ENCODE measurements at places on chromosomes 16 and 17.

GRCh38 chr17:1385861-1386260 is 14.2 kb downstream of the YWHAE start:
- DNase-seq, result no peak

- DNase-seq, result no peak
Observed at GRCh38 chr16:51150165-51150887, 744 bp downstream of the SALL1 start.

GRCh38 chr17:17231621-17232302 is 5.2 kb downstream of the FLCN start:
- DNase-seq, result no peak

DNA sequence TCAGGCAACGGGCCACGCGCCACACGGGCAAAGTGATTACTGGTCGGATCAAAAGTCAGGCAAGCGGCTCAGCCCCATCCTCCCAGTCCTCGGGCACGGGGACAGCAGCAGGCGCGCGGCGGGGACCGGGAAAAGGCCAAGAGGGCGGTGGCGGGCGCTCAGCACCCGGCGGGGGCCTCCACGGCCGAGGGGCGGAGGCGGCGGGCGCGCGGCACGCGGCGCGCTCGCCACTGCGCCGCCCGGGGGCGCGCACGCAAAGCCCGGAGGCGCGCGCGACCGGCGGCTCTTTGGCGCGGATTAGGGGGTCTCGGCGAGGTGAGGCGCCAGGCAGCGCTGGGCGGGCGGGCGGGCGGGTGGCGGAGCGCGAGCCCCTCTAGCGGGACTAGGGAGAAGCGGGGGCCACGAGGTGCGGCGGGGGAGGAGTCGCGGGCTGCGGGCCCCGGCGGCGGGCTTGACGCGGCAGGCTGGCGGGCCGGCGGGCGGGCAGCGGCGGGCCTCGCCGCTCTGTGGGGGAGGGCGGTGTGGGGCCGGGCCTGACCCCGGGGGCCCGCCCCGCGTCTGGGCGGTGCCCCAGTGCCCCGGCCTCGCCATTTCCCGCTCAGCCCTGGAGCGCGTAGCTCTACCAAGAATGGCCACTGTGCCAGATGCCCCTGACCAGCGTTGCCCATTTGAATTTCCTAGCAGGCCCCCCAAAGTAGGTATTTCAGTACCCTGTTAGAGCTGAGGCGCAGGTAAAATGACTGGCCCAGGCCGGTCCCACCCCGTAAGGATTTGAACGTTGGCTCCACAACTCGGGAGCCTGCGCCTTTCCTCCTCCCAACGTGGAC is at the start of the genes ACACA and TADA2A:
ACACA (minus strand) TSS at position 202 of the 827 bp plus-strand sequence. CDS start 537 bp downstream, outside the sequence.
TADA2A (plus strand) TSS at position 252 of the 827 bp plus-strand sequence. CDS start 4,480 bp downstream, outside the sequence.
- peak; percentile 78 for DNase-seq

- no peak for DNase-seq
Observed at GRCh38 chr17:82577300-82577699, 57.8 kb downstream of the FOXK2 start.

DNA sequence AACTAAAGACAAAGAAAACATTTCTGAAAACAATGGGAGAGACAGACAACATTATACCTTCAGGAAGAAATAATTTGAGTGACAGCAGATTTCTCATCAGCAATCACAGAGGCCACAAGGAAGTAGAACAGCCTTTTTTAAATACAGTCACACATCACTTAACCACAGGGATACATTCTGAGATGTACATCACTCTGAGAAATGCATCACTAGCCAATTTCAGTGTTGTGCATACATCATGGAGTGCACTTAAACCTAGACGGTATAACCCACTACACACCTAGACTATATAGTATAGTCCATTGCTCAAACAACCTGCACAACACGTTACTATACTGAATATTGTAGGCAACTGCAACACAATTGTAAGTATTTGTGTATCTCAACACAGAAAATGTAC is 24.9 kb upstream of the ALOX12 start:
- DNase-seq, result no peak

DNA sequence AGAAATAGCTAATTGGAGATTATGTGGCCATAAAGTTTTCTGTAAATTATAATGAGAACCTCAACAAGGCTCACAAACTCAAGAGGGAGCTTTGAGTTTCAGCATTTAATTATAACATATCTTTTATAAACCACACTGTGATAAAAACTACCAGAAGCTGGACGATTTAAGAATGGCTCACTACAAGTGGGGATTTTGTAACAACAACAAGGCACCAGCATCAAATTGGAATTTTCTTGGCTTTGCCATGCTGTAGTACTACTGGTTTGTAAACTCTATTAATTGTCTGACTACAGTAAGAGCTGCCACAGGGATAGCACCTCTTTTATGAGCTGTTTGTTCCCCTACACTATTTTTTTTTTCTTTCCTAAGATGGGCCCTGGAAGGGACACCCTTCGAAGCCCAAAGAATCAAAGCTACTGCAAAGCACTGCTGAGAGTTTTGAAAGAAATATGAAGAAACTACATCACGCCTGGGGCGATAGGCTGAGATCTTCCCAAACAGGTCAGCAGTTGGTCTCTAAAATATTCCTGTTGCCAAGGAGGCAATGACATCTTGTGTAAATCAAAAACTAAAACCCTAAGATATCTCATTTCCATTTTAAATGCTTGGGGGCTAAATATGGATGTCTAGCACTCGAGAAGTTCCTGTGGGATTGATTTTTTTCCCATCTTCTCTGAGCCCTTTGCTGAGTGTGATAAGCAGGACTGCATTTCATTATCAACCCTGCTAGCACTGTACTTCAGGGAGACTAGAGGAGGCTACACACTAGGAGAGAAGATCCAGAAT is 40.9 kb downstream of the SKAP1 start:
- no peak for DNase-seq

DNA sequence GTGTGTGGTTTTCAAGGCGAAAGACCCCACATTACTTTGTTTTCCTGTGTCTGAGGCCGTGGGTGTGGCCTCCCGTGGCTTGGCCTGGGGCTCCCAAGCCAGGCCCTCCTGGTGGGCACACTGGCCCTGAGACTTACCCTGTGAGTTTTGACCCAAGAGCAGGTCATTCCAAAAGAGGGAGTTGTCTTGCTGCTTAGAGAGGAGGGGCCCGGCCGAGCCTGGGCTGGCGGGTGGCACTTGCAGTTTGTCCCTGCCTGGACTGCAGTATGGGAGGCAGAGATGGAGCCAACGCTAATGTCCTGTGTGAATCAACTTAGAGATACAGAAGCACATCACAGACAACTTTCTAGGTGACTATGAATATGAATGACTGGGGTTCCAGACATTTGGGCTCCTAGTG is 22.7 kb downstream of the PLEKHG4 start:
- DNase-seq, result no peak

GRCh38 chr16:77790912-77791311 is 2.5 kb downstream of the VAT1L start:
- no peak for DNase-seq

GRCh38 chr16:20844054-20844453 is 37.7 kb downstream of the REXO5 start:
- DNase-seq, result no peak

- no peak for DNase-seq
Observed at GRCh38 chr17:56148333-56148732, 4.9 kb upstream of the ANKFN1 start.

All from stimulated activated CD4-positive, alpha-beta T cell treated with anti-CD3 and anti-CD28 coated beads, Interleukin-1b, Interleukin-23, amount 100 ng/mL, for 4 hours (primary cell).